ACHN (cell line): ENCODE measurements at places on chromosomes 3 and 15.

DNA sequence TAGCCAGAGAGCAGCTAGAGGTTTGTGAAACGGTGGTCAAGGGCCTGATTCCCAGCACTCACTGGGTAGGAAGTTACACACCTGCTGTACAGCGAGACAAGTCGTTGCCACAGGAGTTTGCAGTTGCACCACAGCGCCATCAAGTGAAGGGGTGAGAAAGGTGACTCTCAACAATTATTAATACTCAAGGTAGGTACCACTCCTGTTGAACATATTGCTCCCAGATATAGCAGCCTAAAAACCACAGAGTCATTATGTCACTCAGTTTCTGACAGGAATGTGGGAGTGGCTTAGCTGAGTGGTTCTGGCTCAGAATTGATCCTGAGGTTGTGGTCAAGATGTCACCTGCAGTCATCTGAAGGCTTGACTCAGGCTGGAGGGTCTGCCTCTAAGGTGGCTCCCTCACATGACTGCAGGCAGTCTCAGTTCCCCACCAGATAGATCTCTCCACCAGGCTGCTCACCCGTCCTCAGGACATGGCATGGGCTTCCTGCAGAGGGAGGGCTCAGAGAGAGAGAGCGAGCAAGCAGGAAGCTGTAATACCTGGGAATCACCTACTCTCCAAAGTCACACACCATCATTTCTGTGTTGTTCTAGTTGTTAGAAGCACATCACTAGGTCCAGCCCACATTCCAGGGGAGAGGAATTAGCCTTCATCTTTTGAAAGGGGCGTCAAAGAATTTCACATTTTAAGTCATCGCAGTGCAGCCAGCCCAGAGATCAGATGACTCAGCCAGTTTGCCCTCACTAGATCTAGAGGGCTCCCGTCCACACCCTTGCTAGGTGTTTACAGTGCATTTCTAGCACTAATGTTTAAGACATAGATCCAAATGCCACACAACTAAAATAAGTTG lies 17.0 kb upstream of the ANO10 start:
- DNase-seq: peak; percentile 65

- no peak for DNase-seq
Measured at GRCh38 chr3:132625613-132626012, 28.5 kb downstream of the ACKR4 start.

GRCh38 chr3:21073561-21073960 lies 677.4 kb downstream of the ZNF385D start:
- DNase-seq: no peak

- no peak for DNase-seq
Measured at GRCh38 chr15:80467311-80467714, 63.1 kb downstream of the ARNT2 start.

GRCh38 chr15:65629548-65629947 lies 7.8 kb downstream of the SLC24A1 start:
- DNase-seq: no peak
